ENCODE measurements at places on chromosomes 7 and 10. TPM values are rescaled to one million over a fixed set of nuclear protein-coding genes. Genes with fewer than 3 reads are reported as not detected.

GRCh38 chr10:6151087-6151977 lies 51.4 kb upstream of the PFKFB3 start:
- no peak for DNase-seq

- DNase-seq = no peak
Observed at GRCh38 chr7:2483494-2483893, 7.3 kb upstream of the GRIFIN start.

DNA sequence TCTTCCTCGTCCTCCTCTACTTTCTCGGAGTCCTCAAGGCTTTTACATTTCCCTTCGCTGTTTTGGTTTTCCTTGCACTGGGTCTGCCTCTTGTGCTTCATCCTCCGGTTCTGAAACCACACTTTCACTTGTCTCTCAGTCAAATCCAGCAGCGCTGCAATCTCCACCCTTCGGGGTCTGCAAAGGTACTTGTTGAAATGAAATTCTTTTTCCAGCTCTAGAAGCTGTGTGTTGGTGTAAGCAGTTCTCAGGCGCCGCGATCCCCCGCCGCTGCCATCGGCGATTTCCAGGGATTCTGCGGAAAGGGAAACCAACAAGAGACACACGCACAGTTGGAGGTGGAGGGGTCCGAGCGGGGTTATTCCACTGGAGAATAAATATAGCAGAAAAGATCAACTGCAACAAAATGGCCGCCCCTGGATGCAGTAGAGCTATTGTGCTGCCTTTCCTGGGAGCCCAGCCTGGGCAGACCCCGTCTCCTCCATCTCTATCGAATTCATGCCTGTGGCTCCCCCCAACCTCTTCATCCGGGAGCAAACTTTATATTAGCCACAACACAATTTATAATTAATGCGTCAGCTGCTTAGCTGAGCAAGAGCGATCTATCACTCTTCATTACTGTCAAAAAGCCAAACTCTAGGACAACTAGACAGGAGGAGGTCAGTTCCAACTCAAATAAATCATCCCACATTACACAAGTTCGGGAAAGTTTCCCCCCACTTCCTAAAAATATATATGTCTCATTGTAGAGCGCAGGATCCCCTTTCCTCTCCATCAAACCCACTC lies 1.1 kb downstream of the HOXA2 start:
- DNase-seq = peak; percentile 71

GRCh38 chr7:109639561-109639960 lies 1069.9 kb downstream of the DNAJB9 start:
- no peak for DNase-seq

DNA sequence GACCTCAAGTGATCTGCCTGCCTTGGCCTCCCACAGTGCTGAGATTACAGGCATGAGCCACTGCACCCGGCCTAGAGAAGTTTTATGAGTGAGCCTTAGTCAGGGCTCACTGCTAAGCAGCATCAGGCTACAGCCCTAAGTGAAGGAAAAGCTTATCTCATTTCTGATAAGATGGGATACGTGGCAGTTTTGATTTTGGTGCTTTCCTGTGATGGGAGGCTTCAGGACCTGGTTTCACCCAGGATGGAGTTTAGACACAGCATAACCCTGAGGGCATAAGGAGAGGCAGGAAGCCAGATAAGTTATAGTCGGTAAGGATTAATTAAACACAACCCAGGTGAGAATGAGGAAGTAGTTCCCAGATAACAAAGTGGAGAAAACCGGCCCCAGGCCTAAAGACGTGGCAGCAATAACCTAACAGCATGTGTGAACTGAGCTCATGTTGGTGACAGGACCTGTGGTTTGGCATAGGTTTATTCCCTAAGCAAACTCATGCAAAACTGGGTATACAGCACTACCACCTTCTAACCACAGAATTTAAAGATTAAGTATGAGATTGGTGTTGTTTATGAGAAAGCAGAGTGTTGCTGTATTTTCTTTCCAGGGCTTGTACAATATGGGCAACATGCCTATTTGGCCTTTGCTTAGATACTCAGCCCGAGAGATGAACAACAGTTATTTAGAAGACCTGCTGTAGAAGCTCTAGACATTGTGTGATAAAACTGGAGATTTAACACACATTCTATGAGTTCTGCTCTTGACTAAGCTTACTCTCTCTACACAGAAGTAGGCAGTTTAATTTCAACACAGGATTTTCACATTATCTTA lies 119.4 kb downstream of the COL28A1 start:
- DNase-seq = peak; percentile 69

DNA sequence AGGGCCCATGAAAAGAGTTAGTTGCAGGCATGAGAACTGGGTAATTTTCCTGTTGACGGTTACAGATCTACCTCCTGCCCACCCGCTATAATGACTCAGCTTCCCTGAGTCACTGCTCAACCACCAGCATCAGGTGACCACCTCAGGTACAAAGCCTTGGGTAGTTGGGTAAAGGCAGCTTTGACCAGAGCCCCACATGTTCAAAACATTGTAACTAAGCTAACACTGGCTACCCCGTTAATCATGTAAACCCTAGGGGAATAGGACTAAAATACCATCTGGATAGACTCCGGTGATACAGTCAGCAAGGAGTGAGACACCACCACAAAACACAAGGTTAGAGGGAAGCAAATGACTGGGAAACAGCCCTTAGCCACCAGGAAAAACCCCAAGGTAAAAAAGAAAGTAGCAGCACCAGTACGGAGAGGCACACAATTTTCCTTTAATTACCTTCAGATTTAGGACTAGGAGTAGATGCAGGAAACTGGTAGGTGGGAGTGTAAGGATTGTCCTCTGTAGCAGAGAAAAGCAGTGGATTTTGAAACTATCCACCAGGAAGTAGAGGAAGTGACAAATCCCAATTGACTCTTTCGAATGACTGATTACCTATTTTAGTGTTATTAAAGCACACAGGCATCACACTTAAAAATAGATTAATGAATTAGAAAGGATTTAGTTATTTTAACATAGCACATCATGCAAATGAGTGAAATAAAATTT lies 103.5 kb upstream of the PDLIM1 start:
- DNase-seq = peak; percentile 99

DNA sequence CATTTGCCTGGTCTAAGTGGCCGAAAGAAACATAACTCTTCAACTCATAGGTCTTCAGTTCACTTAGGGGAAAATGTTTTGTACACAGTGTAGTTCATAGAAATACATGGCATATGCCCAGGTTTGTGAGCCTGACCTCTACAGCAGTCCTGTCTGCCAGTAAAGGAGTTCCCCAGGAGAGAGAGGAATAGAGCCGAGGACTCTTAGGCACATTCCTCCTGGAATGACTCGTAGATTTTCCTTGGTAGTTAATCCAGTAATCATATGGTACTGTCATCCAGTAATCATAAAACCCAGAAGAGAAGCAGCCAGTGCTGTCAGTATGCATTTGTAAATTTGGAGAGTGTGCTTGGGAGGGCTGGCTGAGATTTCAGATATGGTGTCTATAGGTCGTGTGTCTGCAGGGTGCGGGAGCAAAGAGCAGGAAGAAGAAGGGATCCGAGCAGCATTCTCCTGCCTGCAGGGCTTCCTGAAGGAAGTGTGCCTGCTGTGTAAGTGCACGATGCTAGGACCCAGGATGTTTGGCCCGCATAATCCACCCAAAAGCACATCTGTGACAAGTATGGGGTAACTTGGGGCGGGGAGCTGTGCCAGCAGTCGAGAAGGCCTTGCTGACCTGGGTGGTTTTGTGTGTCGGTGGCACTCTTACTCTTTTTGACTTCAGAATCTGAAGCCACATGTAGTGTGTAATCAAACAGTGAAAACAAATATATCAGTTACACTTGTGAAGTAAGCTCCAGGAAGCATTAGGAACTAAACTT lies 13.9 kb downstream of the EIF4H start:
- peak; percentile 66 for DNase-seq

DNA sequence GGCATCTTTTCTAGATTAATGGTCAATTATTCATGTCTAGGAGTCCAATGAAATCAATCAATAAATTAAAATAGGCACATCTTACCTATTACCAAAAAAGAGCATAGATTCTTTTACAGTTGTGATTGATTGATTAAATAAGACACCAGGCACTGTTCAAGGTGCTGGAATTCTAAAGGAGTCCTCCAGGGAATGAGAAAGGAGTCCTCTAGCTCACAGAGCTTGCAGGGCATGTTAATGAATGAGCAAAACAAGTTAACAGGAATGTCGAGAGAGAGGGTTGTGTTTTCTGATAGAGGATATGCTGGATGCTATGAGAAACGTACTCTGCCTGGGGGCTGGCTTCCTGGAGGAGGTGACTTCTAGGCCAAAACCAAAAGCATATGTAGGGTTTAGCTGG lies 191.4 kb downstream of the BMPER start:
- no peak for DNase-seq

- no peak for DNase-seq
Observed at GRCh38 chr7:4233621-4234497, 448.2 kb upstream of the FOXK1 start.

DNA sequence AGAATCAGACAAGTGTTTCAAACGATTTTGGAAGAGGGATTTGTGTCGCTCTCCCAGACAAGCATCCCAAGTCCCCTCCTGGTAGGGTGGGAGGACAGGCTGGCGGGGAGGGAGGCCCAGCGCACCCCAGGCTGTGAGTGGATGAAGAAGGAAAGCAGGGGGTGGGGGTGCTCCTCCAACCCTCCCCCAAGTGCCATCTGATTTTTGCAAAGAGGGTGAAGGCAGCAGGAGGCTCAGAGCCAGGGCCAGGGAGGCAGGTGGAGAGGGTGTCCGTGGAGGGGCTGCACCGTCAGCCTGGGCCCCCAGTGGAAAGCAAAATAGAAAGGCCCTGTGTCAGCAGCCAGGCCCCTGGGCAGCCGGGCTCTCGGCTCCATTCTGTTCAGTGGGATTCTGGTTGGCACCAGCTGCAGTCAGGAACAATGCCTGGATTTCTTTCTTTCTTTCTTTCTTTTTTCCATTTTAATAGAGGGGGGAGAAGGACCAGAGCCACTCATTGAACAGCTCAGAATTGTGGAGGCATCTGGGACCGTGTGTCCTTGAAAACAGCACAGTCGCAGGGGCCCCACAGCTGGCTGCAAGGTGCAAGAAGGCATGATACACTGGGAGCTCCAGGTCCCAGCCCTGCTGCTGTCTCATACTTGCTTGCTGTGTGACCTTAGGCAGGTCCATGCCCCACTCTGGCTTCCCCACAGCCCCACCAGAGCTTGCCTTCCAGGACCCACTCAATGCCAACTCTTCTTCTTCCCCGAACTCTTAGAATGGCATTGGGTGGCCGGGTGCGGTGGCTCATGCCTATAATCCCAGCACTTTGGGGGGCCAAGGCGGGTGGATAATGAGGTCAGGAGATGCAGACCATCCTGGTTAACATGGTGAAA lies 7.1 kb upstream of the ZMIZ1 start:
- no peak for DNase-seq

GRCh38 chr7:44201813-44202212 lies 1.0 kb downstream of the YKT6 start:
- DNase-seq = peak; percentile 39

DNA sequence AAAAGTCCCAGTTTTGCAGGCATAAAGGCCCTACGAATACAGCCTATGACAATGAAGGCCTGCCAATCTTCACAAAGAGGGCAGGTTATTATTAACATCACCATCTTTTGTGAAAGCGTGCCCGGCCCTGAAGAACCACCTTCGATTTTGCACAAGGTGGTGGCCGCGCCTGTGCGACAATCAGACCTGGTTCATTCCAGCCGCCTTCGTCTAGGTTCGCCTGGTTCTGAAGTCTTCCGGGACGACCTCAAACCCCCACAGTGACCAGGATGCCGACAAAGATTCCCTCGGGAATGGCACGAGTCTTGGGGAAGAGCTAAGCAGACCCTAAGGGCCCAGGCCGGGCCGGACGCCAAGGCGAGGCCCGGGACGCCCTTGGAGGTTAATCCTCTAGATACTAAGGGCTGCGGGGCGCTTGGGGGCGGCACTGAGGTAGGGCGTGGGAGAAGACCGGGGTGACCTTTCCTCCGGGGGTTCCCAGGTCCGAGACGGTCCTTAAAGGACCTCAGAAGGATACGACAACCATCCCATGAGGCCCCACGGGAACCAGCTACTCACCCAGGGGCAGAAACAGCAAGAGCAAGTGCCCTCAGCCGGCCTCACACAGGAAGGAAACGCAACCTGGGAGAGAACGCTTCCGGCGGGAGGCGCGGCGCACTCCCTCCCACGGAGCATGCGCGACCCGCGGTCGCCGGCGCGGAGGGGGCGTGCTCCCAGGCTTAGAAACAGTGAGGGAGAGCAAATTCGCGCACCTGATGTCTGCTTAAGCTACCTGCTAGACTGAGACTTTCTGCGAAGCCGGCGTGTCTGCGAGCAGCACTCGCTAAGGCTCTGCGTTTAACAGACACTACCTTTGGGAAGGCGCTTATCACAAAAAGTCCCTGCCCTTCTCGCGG lies at the start of gene ATAD1:
Gene ATAD1 (minus strand): TSS at position 618 of the 896 bp plus-strand sequence. CDS start 3,627 bp downstream, outside the sequence.
- DNase-seq = peak; percentile 90

DNA sequence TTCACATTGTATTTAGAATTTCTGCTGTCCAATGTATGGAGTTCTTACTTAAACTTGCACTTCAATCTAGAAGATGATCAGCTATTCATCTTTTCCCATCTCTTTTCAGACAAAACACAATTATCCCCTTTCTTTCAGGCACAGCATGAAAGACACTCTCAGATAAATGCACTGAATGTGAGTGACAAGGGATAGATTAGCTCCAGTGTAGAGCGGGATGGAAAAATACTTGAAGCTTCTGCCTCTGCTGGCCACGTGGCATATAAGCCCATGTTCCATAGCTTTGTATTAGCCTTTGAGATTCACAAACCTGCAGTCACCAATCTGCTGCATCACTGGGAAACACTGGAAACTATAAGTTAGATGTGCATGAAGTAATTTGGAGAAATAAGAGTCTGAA lies 162.2 kb upstream of the FAM3C start:
- DNase-seq = no peak

DNA sequence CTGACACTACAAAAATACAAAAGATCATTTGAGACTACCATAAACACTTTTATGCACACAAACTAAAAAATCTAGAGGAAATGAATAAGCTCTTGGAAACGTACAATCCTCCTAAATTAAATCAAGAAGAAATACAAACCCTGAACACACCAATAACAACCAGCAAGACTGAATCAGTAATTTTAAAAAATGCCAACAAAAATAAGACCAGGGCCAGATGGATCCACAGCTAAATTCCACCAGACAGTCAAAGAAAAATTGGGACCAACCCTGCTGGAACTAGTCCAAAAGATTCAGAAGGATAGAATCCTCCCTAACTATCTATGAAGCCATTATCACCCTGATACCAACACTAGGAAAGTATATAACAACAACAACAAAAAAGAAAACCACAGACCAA lies 277.4 kb downstream of the AGMO start:
- DNase-seq = no peak

The IKZF1 gene
- total RNA-seq = not detected

The STK31 gene
- total RNA-seq = not detected

The SPOCK2 gene
- total RNA-seq = 0.86 TPM

Measured in mammary epithelial cell (primary cell).